ENCODE measurements at places on chromosomes 3 and 15. TPM values are rescaled to one million over a fixed set of nuclear protein-coding genes. Genes with fewer than 3 reads are reported as not detected.
A peak's percentile ranks its signal among the peaks of the same experiment; 100 is the strongest.

The C2CD4A gene
- total RNA-seq, result not detected

- H3K4me3 ChIP-seq, result no peak overlapping the region
- peaks cover 6% of the 10 kb centered on the region for H3K27me3 ChIP-seq
- H3K4me1 ChIP-seq, result no peaks in the 10 kb centered on the region
Measured at GRCh38 chr15:39213385-39213840, 367.5 kb upstream of the THBS1 start.

GRCh38 chr15:100341239-100341749, 481 bp downstream of the ADAMTS17 start:
- DNase-seq, result peak; percentile 21
- no peak overlapping the region for H3K4me3 ChIP-seq
- H3K27ac ChIP-seq, result no peak overlapping the region

The CATSPER2 gene
- 9.8 TPM for total RNA-seq

The CYP1A1 gene
- total RNA-seq, result 0.48 TPM

The CSPG5 gene
- total RNA-seq, result 1.1 TPM

GRCh38 chr3:140469491-140469890, 208.4 kb upstream of the TRIM42 start:
- H3K27ac ChIP-seq, result no peak overlapping the region
- peaks cover 2% of the 10 kb centered on the region for H3K27me3 ChIP-seq
- H3K4me1 ChIP-seq, result no peaks in the 10 kb centered on the region
- no peaks in the 10 kb centered on the region for H3K36me3 ChIP-seq
